Activated naive CD8-positive, alpha-beta T cell treated with anti-CD3 and anti-CD28 coated beads, Interleukin-2, amount 10 ng/mL, durations not matched to agents 7 days and 5 days (primary cell): ENCODE measurements at places on chromosomes 7 and 10. TPM values are rescaled to one million over a fixed set of nuclear protein-coding genes. Genes with fewer than 3 reads are reported as not detected.

DNA sequence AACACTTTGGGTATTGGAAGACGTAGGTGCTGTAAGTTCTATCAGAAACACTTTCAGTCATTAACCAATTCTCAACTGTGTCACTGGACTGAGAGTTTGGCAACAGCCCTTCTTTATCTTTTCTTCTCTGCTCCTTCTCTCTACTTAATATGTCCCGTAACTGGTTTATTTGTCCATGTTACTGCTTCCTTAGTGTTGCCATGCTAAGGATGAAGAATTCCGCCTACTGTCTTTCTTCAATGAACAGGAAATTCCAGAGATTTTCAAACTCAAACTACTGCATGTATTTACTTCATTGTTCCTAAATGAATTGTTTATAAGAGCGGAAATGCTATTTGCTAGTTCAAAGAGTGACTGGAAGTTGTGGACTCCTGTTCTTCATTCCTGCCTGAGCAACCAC, 143.7 kb downstream of the TAX1BP1 start:
- H3K27ac ChIP-seq: no peak overlapping the region
- no peak for DNase-seq
- no peaks in the 10 kb centered on the region for H3K4me1 ChIP-seq
- no peaks in the 10 kb centered on the region for H3K36me3 ChIP-seq

CDC123 gene
- 69.2 TPM for total RNA-seq

DNA sequence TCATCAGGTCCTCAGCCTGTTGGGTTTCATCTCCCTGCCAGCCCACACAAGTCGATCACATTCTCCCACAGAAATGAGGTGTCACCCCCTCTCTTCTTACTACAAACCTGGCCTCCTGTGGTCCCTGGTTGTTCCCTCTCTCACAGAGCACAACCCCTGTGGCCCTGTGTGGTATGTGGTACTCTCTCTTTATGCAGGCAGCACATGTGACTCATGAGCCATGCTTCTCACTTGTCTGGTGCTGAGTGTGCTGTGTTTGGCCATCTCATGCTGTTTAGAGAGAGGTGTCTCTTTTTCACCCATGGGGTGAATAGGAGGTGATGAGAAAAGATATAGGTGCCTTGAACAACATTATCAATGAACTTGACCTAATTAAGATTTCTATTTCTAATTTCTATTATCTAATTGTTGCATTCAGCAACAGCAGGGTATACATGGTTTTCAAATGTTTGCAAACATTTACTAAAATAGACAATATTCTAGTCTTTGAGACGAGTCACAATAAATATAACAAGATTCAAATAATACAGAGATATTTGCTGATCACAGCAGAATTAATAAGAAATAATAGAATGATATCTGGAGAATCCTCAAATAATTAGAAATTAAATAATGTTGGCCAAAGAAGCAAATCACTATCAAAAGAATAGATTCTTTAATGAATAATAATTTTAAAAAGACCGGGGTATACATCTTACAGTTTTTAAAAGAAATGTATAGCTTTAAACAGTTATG, 633.8 kb upstream of the IGFBP3 start:
- H3K4me1 ChIP-seq: no peaks in the 10 kb centered on the region
- no peaks in the 10 kb centered on the region for H3K27me3 ChIP-seq
- no peak for DNase-seq
- H3K36me3 ChIP-seq: no peaks in the 10 kb centered on the region
- no peak overlapping the region for H3K27ac ChIP-seq

BUB3 gene
- 254 TPM for total RNA-seq

SPDYE11 gene
- total RNA-seq: not detected

OR6B1 gene
- not detected for total RNA-seq

GRCh38 chr10:86281396-86281795, 85.2 kb downstream of the GRID1 start:
- peaks cover 15% of the 10 kb centered on the region for H3K27me3 ChIP-seq
- no peak for DNase-seq
- no peaks in the 10 kb centered on the region for H3K36me3 ChIP-seq
- no peak overlapping the region for H3K4me3 ChIP-seq
- no peaks in the 10 kb centered on the region for H3K4me1 ChIP-seq
- H3K27ac ChIP-seq: no peak overlapping the region

DNA sequence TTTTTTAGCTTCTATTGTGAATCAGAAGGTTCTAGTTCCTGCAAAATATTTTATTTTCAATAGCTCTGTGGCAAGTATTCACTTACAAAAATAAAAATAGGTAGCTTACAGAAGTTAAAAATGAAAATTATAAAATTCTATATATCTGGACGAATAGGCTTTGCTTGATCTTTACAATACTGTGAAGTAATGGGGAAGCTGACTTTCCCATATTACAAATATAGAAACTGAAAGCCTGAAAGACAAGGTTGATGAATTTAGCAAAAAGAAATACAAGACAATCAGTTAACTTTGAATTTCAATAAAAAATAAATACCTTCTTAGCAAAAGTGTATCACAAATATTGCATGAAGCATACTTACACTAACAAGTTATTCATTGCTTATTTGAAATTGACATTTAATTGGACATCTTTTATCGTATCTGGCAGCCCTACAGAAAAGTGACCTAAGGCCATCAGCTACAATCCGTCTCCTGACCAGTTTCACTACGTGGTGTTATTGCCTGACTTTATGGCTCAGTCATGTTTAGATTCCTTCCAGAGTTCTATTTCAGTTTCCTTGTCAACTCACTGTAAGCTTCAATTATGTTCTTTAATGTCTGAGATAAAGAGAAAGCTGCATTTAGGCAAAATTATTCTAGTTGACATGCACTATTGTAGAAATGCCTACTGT, 310.5 kb upstream of the HGF start:
- H3K36me3 ChIP-seq: no peaks in the 10 kb centered on the region
- H3K27ac ChIP-seq: no peak overlapping the region
- no peak overlapping the region for H3K4me3 ChIP-seq
- no peaks in the 10 kb centered on the region for H3K4me1 ChIP-seq
- no peaks in the 10 kb centered on the region for H3K27me3 ChIP-seq
- no peak for DNase-seq

ACTA2 gene
- total RNA-seq: 13.8 TPM

CYP2C19 gene
- total RNA-seq: not detected

MMRN2 gene
- not detected for total RNA-seq

ABCC2 gene
- 2.4 TPM for total RNA-seq

CDCA7L gene
- 60.7 TPM for total RNA-seq

DNA sequence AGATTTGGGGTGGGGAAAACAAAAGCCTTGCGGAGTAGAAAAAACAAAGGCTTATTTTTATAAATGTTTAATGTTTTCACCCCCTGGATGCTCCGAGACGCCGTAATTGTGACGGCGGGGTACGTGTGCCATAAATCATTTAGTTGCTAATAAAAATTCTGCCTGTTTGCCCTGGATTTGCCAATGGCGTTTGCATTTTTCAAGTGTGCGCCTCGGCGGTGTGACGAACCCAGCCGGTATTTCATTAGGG, 2.5 kb upstream of the TNRC18 start:
- no peak overlapping the region for H3K4me3 ChIP-seq
- no peaks in the 10 kb centered on the region for H3K36me3 ChIP-seq
- peak overlapping the region; percentile 43 for H3K27ac ChIP-seq

- no peaks in the 10 kb centered on the region for H3K36me3 ChIP-seq
- H3K27ac ChIP-seq: peak overlapping the region; percentile 78
- H3K4me3 ChIP-seq: peak overlapping the region; percentile 68
- peaks cover 81% of the 10 kb centered on the region for H3K27me3 ChIP-seq
- H3K4me1 ChIP-seq: peaks cover 28% of the 10 kb centered on the region
- peak; percentile 64 for DNase-seq
These were observed 1.3 kb downstream of the HMX3 start for GRCh38 chr10:123136806-123137642.

DNA sequence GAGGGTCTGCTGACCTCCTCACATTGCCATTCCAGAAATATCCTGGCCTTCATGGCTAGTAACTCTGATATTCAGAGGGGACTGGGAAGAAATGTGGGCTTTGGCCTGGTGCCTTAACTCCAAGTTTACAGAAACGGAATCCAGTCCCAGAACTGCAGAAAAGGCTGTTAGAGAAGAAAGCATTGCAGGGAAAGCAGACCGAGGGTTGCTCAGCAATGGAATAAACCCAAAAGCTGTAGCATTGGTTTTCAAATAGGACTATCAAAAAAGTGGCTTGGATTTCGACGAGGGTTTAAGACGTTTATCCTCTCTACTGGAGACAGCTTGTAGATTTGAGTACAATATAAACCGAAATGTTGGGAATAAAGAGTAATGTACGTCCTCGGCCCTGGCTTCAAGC, 425.8 kb upstream of the FOXK1 start:
- DNase-seq: no peak
- H3K4me1 ChIP-seq: no peaks in the 10 kb centered on the region
- no peaks in the 10 kb centered on the region for H3K36me3 ChIP-seq

GRCh38 chr7:142603870-142604448, 145.3 kb upstream of the PRSS1 start:
- no peak for DNase-seq
- H3K4me1 ChIP-seq: no peaks in the 10 kb centered on the region
- H3K27me3 ChIP-seq: peaks cover 7% of the 10 kb centered on the region
- no peak overlapping the region for H3K27ac ChIP-seq
- H3K36me3 ChIP-seq: no peaks in the 10 kb centered on the region
- no peak overlapping the region for H3K4me3 ChIP-seq

FBXO24 gene
- total RNA-seq: 1.1 TPM

GRCh38 chr10:35910234-35910633, 268.1 kb upstream of the FZD8 start:
- H3K36me3 ChIP-seq: no peaks in the 10 kb centered on the region
- no peak overlapping the region for H3K4me3 ChIP-seq
- no peak overlapping the region for H3K27ac ChIP-seq
- H3K27me3 ChIP-seq: no peaks in the 10 kb centered on the region
- DNase-seq: no peak

- no peak overlapping the region for H3K27ac ChIP-seq
- peaks cover 18% of the 10 kb centered on the region for H3K4me1 ChIP-seq
- no peak for DNase-seq
- H3K36me3 ChIP-seq: peaks cover 24% of the 10 kb centered on the region
- peaks cover 9% of the 10 kb centered on the region for H3K27me3 ChIP-seq
These were observed 1.5 kb downstream of the ZC3HAV1L start for GRCh38 chr7:139034336-139034735.

DNA sequence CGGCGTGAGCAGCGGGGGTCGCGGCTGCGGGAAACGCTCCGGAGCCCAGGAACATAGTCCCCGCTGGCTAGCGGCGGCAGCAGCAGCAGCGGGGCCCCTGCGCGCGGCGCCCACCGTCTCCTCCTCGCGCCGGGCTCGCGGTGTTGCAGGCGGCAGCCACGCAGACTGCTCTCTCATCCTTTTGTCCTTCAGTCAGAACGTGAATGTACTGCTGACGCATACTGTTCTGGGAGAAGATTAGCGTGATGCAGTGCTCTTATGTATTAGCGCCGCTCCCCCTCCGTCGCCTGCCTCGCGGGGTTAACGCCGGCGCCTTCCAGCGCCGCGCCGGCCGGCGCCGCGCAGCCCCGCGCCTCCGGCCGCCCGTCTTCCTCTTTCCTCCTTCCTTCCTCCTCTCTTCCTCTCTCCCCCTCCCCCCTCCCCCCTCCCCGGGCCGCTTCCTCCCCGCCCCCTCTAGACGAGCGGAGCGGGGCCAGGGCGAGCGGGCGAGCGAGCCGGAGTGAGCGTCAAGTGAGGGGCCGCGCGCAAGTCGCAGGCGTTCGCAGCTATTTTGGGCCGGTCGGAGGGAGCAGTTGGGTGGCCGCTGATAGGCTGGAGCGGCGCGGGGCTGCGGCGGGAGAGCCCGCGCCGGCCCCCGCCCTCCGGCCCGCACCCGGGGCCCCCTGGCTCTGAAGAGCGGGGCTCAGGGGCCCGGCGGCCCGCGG, 816 bp upstream of the LRRC4 start:
- no peak overlapping the region for H3K27ac ChIP-seq
- H3K27me3 ChIP-seq: peaks cover 15% of the 10 kb centered on the region
- peak; percentile 65 for DNase-seq
- H3K36me3 ChIP-seq: peaks cover 9% of the 10 kb centered on the region

FEZF1 gene
- not detected for total RNA-seq

HPSE2 gene
- total RNA-seq: 0.14 TPM

- H3K36me3 ChIP-seq: peaks cover 9% of the 10 kb centered on the region
- peak overlapping the region; percentile 93 for H3K27ac ChIP-seq
- H3K27me3 ChIP-seq: no peaks in the 10 kb centered on the region
- H3K4me3 ChIP-seq: peak overlapping the region; percentile 89
- H3K4me1 ChIP-seq: peaks cover 20% of the 10 kb centered on the region
These were observed 1.2 kb upstream of the SGMS1 start for GRCh38 chr10:50624866-50625501.

DNA sequence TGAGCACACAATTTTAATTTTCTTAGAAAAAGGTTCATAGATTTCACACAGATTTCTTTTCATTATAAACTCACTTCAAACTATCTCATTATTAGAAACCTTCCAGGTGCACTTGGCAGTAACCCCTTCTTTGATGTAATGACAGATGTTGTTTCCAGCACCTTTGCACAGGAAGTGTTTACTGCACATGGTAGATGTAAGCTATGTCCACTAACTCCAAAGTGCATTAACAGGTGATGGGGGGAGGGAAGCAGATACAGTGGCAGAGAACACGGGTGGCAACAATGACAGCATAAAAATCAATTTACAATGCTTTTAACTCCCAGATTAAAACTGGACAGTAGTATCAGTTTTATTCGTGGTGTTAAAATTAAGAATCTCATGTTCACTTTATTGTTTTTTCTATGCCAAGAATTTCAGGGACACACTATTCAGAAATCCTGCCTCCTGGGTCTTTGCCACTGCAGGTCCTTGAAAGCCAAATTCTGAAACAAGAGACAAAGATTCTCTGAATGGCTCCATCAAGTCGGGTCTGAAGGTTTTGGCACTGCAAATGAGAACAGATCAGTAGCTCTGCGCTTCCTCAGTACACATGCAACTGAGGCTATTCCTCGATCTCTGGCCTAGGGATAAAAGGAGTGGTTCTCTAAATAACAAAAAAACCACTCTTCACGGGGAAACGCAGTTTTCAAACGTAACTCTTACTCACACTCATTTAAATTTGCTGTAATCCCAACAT, 187.7 kb downstream of the JAZF1 start:
- peaks cover 7% of the 10 kb centered on the region for H3K36me3 ChIP-seq
- no peak overlapping the region for H3K4me3 ChIP-seq
- no peaks in the 10 kb centered on the region for H3K27me3 ChIP-seq
- no peak for DNase-seq

DNA sequence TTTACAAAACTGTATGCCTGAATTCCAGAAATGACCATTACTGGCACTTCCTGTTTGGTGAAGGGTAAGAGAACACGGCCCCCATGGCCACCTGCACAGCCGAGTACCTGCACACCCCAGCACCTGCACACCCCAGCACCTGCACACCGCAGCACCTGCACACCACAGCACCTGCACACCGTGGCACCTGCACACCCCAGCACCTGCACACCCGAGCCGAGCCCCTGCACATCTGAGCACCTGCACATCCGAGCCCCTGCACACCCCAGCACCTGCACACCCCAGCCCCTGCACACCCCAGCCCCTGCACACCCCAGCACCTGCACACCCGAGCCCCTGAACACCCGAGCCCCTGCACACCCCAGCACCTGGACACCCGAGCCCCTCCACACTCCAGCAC, 243.5 kb downstream of the DNAJB6 start:
- peaks cover 1% of the 10 kb centered on the region for H3K36me3 ChIP-seq
- no peak overlapping the region for H3K27ac ChIP-seq
- no peak overlapping the region for H3K4me3 ChIP-seq
- peaks cover 36% of the 10 kb centered on the region for H3K27me3 ChIP-seq

CELF2 gene
- total RNA-seq: 168 TPM

GRCh38 chr7:16462431-16462889, 3.1 kb downstream of the SOSTDC1 start:
- H3K4me1 ChIP-seq: peaks cover 1% of the 10 kb centered on the region
- H3K27me3 ChIP-seq: peaks cover 6% of the 10 kb centered on the region
- no peak overlapping the region for H3K4me3 ChIP-seq
- no peak overlapping the region for H3K27ac ChIP-seq
- H3K36me3 ChIP-seq: no peaks in the 10 kb centered on the region
- no peak for DNase-seq

HOXA10 gene
- not detected for total RNA-seq
